A375 (cell line): ENCODE measurements at places on chromosomes 5 and 9. TPM values are rescaled to one million over a fixed set of nuclear protein-coding genes. Genes with fewer than 3 reads are reported as not detected.

Gene CORO2A
- 3.7 and 4.1 TPM in 2 replicates for total RNA-seq

Gene ANKRD34B
- total RNA-seq: not detected in 2 replicates

Gene MRPS2
- total RNA-seq: 66.1 and 73.4 TPM in 2 replicates

Gene SEC16A
- total RNA-seq: 24.2 and 27.2 TPM in 2 replicates

Gene SCGB3A2
- not detected in 2 replicates for total RNA-seq

Gene ELOVL7
- total RNA-seq: 0.45 and 0.68 TPM in 2 replicates

Gene PKD2L2
- total RNA-seq: not detected in 2 replicates

Gene TAF11L10
- not detected in 2 replicates for total RNA-seq

Gene SLC6A19
- total RNA-seq: not detected in 2 replicates
